Esophagus squamous epithelium (tissue), 5 donors: ENCODE measurements at places on chromosomes 7 and 10.

DNA sequence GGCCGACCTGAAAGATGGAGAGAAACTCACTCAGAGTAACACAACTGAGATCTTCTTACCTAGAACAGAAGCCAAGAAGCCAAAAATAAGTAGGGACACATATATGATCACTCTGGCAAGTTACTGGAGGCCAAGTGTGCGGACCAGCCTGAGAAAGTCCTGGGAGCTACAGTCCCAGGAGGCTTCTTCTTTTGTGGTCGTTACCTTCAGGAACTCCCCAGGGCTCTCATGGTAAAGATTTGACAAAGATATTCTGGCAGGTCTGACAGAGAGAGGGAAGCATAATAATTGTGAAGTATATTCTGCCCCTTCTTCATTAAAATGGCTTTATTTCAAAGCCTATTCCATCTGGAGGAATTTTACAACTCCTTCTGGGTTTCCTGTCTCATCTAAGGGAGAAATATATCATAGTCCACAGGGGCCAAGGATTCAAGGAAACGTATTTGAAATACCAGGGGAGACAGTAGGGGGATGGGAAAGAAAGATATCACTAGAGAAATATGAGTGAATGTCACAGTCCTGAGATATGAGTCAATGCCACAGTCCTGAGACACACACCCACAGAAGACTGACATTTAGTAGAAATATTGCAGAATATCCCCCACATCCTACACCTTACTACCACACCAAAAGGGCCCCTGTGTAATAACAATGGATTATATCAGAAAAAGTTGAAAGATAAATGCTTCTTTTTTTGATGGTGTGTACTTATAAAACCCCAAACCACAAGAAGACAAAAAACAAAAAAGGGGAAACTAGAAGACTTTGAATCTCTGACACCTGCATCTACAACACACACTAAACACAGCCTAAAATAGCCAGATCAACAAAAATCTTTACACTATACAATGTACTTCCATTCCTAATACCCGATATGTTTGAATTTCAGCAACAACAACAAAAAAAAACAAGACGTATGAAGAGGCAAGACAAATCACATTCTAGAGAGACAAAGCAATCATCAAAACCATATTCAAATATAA lies 594.2 kb upstream of the NRG3 start:
- H3K4me1 ChIP-seq = no peaks in the 10 kb centered on the region
- no peaks in the 10 kb centered on the region for H3K27me3 ChIP-seq
- H3K4me3 ChIP-seq = no peak overlapping the region
- no peak for DNase-seq
- no peak overlapping the region for H3K27ac ChIP-seq

- H3K27me3 ChIP-seq = no peaks in the 10 kb centered on the region
- no peak overlapping the region for H3K4me3 ChIP-seq
- no peak overlapping the region for H3K27ac ChIP-seq
- no peak for DNase-seq
- no peaks in the 10 kb centered on the region for H3K36me3 ChIP-seq
- H3K4me1 ChIP-seq = no peaks in the 10 kb centered on the region
These were observed 640.0 kb downstream of the PARD3 start for GRCh38 chr10:34175121-34175520.

DNA sequence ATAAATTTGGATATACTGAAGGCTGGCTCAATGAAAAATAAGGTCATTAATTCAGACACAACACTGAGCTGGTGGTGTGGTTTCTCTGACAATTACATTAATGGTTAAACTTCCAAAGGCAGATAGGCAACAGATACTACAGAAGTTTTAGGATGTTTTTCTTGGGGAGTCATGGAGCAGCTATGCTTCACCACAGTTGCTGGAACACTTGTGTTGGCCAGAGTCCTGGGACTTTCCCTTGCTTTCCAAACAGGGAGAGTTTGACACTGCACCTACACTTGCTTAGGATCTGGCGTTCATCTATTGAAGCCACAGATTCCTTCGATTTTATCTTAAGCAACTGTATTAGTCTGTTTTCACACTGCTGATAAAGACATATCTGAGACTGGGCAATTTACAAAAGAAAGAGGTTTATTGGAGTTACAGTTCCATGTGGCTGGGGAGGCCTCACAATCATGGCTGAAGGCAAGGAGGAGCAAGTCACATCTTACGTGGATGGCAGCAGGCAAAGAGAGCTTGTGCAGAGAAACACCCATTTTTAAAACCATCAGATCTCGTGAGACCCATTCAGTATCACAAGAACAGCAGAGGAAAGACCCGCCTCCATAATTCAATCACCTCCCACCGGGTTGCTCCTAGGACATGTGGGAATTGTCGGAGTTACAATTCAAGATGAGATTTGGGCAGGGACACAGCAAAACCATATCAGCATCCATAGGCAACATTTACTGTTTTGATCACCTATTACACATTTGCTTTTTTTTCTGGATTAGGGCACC lies 27.8 kb upstream of the TMEM178B start:
- H3K36me3 ChIP-seq = no peaks in the 10 kb centered on the region
- H3K4me1 ChIP-seq = no peaks in the 10 kb centered on the region
- no peak for DNase-seq
- H3K27me3 ChIP-seq = peaks cover 6% of the 10 kb centered on the region
- H3K27ac ChIP-seq = no peak overlapping the region

DNA sequence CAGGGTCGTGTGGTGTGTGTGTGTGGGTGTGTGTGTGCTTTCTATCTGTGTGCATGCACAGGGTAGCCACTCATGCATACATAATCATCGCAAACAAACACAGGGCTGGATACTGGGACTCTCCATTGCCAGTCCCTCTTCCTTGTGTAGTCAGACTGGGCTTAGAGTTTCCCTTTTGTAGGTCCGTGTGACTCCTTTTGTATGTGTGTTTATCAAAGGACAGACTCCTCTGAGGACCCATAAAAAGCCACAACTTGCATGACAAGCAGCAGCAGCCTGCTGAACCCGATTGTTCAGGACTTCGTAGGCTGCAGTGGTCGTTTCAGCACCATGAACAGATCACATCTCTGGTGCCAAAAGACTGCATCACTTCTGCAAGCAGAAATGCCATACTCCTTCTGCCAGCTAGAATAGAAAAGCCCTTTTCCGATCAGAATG lies 895 bp downstream of the VSTM2A start:
- H3K36me3 ChIP-seq = no peaks in the 10 kb centered on the region
- peaks cover 94% of the 10 kb centered on the region for H3K27me3 ChIP-seq
- H3K4me3 ChIP-seq = no peak overlapping the region
- peaks cover 2% of the 10 kb centered on the region for H3K4me1 ChIP-seq
- DNase-seq = no peak

DNA sequence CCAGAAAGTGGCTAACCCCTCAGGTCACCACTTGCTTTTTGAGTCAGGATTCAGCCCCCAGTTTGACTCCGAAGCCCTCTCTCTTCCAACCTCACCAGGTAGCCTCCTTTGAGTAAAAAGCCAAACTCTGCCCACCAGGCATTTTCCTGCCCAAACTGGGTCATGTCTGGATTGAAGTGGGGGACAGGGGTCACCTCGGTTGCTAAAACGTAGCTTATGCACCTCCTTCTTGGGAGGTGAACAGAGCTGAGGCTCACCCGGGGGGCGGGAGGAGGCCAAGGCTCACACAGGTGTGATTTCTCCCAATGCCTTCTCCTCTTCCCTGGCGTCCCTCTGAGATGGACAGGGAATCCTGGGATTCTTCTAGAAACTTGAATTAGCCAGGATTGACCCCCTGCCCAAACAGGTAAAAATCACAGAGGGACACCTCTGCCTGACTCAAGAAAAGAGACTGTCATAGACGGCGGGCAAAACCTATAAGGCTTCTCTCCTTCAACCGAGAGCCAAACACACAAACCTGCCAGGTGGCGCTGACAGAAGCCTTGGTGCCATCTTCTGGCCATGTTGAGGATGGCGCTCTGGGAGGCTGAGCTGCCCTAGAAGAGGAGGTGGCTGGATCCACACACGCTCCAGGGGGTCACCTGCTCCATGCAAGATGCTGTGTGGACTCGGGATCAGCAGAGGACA lies 51.6 kb downstream of the PRLHR start:
- H3K36me3 ChIP-seq = no peaks in the 10 kb centered on the region
- no peak overlapping the region for H3K4me3 ChIP-seq
- no peak overlapping the region for H3K27ac ChIP-seq
- DNase-seq = no peak
